ENCODE measurements at places on chromosomes 13 and 19.

- DNase-seq, result no peak
These were observed 15.9 kb downstream of the FBXO17 start for GRCh38 chr19:38959618-38960017.

- DNase-seq, result no peak
These were observed 12.3 kb downstream of the CIB3 start for GRCh38 chr19:16160943-16161560.

DNA sequence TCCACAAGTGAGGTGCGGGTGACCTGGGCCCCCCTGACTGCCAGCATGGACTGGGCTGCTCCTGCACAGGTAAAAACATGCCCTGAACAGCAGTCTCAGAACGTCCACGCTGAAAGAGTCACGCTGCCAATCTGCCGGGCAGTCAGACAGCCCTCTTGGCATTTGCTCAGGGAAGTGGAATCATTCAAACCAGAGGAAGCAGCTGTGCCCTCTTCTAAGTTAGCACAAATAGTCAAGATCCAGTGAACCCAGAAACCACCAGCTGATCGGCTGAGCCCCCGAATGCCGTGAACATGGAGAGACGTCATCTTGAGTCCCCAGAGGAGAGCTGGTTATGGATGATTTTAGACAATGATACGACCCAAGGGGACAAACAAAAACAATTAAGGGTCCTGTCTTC, 34.4 kb downstream of the KLF2 start:
- no peak for DNase-seq

- no peak for DNase-seq
These were observed 77.9 kb upstream of the KL start for GRCh38 chr13:32938314-32938713.

DNA sequence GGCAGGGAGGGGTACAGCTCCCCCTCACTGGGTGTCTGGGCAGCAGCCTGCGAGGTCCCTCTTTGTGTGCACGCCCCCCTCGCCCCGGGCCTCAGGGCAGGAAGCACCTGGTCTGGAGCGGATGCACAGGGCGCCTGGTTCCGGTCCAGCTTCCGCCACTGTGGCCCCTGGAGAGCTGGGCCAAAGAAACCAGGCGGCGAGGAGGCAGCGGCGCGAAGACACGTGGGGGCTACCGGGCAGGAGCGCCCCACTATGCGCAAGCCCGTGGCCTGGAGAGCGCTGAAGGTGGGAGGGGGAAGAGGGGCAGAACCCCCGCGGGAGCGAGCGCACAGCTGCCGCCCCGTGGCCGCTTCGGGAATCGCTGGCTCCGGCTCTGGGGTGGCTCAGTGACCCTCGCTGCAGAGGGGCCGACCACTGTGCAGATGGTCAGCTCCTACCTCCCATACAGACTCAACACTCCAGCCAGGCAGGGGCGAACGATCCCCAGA, 1.7 kb upstream of the LYL1 start:
- no peak for DNase-seq

- no peak for DNase-seq
These were observed at the start of gene VAV1 for GRCh38 chr19:6772028-6772865. VAV1 (plus strand) TSS chr19:6772708; CDS start chr19:6772808, 100 bp downstream.

DNA sequence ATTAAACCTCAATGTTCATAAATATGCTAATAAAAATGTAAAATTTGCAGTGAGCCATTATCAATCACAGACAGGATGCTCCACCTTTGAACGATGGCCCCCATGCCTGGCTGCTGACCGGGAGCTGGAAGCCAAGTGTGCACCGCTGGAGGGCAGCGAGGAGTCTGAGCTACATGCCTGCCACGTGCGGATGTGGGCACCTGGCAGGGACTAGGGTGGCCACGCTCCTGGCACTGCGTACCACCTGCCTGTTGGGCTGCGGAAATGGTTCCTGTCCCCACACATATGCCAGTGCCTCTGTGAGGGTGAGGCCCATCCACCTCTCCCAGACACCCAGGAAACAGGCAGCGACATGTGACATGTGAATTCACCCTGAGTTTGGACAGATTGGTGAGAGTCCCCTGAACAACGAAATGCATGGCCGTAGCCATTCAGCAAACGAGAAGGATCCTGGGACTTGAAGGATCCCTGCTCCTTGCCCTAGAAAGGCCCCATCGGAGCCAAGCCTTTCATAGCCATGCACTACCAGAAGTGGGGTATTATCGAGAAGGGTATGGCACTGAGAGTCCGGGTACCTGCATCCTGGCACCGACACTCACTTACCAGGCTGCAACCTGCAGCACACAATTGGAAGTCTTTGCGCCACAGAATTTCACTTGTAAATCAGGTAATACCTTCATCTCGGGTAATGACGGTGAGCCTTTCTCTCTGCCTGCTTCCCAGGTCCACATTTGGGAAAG, 35.8 kb downstream of the TSHZ3 start:
- no peak for DNase-seq

DNA sequence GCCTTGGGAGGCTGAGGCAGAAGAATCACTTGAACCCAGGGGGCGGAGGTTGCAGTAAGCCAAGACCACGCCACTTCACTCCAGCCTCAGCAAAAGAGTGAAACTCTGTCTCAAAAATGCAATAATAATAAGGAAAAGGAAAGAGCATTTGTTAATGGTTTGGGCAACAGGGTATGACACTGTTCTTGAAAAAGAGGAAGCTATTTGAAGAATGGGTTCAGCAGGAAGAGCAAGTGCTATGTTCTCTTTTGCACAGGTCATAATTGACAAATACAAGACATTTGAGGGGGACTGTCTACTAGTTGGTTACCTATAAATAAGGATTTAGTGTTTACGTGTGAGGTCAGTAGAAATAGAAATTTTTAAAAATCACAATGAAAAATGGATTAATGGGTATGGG, 218.3 kb downstream of the DCT start:
- DNase-seq, result no peak

- no peak for DNase-seq
These were observed 11.7 kb upstream of the ZNF14 start for GRCh38 chr19:19744641-19745040.

DNA sequence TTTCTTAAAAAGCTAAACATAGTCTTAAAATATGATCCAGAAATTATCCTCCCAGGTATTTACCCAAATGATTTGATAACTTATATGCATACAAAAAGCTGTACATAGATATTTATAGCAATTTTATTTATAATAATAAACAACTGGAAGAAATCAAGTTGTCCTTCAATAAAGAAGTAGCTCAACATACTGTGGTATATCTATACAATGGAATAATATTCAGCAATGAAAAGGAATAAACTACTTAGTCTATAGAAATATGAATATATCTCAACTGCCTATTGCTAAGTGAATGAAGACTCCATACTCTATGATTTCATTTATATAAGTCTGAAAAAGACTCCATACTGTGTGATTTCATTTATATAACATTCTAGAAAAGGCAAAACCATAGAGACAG, 47.1 kb upstream of the SLAIN1 start:
- DNase-seq, result no peak

- no peak for DNase-seq
These were observed 27.9 kb upstream of the PARP4 start for GRCh38 chr13:24540236-24541126.

- no peak for DNase-seq
These were observed 154.0 kb downstream of the COG6 start for GRCh38 chr13:39809466-39809865.

GRCh38 chr13:87954091-87954490, 282.9 kb downstream of the SLITRK5 start:
- DNase-seq, result no peak

DNA sequence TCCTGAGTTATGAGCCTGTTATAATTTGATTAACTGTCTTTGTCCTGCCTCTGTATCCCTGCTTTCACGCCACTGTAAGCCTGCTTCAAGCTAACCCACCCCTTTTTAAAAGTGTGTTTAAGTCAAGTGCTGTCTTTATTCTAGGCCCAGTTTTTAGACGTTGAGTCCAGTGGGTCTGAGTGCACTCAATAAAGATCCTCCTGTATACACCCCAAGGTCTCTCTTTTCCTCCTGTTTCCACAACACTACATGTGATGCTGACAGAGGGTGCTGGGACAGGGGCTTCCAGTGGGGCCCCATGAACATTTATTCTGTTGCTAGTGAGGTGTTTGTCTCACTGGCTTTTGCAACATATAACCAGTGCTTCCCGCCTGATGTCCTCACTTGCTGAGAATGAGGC, 6.7 kb upstream of the F2RL3 start:
- no peak for DNase-seq

- no peak for DNase-seq
These were observed 781 bp upstream of the SPRYD7 start for GRCh38 chr13:49936968-49937273.

DNA sequence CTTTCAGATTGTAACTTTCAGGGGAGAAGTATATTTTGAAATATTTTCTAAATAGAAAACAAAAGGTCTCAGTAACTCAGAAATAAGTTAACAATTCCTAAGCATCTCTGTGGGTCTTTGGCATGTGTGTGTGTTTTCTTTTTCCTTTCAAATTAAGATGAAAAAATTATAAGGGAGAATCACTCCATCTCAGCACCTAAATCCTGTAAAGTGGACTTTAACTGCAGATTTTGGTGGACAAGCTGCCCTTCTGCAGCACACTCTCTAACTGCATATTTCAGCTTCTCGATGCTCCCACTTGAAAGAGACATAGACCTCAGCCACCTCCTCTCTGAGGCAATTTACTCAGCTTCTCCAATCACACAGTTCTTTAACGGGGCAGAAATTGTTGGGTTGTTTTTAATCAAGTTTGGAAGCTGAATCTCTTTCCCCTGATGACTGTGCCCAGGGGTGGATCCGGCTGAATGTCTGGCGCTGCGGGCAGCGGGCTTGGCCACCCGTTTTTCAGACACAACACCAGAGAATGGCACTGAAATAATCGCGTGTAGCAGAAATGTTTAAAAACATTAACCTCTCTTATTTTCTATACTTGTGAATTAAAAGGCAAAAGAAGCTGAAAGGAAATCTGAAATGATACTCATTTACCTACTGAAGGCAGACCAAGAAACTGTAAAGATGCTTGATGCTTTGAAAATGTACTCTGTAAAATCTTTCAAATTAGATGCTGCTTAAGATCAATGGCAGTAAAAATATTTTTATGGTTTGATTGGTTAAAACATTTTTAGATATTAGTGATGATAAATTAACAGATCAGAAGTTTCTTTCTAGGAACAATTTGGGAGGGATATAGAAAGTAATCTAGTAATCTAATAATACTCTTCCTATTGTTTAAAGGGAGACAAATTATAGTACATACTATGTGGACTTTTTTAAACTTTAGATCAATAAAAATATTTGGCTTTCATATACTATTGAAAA, 12.4 kb downstream of the ZIC2 start:
- DNase-seq, result no peak

GRCh38 chr19:12672744-12673143, 6.1 kb downstream of the WDR83 start:
- no peak for DNase-seq

GRCh38 chr13:44050450-44051063, 170.9 kb downstream of the LACC1 start:
- DNase-seq, result no peak

DNA sequence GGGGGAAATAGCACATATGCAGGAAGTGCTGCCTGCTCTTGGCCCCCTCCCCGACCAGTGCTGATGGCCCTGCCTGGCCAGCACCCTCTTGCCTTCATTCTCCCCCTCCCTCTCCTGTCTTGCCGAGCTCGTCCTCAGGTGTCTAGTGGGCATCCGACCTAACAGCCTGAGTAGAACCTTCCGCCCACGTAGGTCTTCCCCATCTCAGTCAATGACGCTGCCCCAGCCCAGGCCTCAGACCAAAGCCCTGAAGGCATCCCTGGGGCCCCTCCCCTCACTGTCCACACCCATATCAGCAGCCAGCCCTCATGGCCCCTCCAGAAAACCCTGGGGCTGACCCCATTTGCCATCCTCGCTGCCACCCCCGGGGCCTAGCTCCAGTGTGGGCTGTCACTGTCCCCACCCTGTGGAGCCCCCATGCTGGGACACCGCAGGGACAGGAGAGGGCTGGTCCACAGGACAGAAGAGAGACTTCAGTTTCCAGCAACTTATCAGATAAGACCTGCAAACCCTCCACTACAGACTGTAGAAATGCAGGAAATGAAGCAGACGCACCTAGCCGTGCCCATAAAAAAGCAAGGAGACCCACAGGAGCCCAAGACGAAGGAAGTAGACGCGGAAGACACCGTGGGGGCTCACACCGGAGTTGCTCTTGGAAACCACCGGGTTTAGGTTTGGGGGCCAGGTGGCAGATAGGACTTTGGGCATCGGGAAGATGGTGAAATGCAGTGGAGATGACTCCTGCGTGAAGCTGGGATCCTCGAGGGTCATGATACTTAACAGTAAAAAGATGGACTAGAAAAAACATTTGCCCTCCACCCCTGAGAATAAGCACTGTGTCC, 38.3 kb downstream of the AP1M1 start:
- no peak for DNase-seq

Data from keratinocyte (primary cell).